A549 treated with DMSO at 1 μM for 4 hours (cell line): ENCODE measurements at places on chromosomes 7 and 10. TPM values are rescaled to one million over a fixed set of nuclear protein-coding genes. Genes with fewer than 3 reads are reported as not detected.

The OR13A1 gene
- total RNA-seq: not detected in 5 replicates

The RET gene
- total RNA-seq: 0.41 to 0.81 TPM (median 0.71 TPM) in 5 replicates

The TMEM196 gene
- total RNA-seq: not detected in 5 replicates

The SYT15B gene
- total RNA-seq: 2.6 to 4.3 TPM (median 3.1 TPM) in 5 replicates

The COL28A1 gene
- total RNA-seq: 0.56 to 0.97 TPM (median 0.71 TPM) in 5 replicates

The CYP3A4 gene
- total RNA-seq: not detected in 5 replicates

The NIPSNAP2 gene
- 40.6 to 59.0 TPM (median 50.6 TPM) in 5 replicates for total RNA-seq

The DRGX gene
- 0.03 to 0.07 TPM (median 0.06 TPM) in 3 of 5 replicates, not detected in the others for total RNA-seq

The AKR1B1 gene
- 2,669 to 2,899 TPM (median 2,761 TPM) in 5 replicates for total RNA-seq

The RAB19 gene
- not detected in 5 replicates for total RNA-seq

The EGR2 gene
- total RNA-seq: 0.26 to 0.86 TPM (median 0.36 TPM) in 5 replicates

The HMX3 gene
- not detected in 5 replicates for total RNA-seq

The NAT16 gene
- total RNA-seq: 0.09 to 0.28 TPM (median 0.17 TPM) in 5 replicates

The ELMO1 gene
- 1.4 to 2.8 TPM (median 2.3 TPM) in 5 replicates for total RNA-seq

The PRSS58 gene
- not detected in 5 replicates for total RNA-seq

The AKR1C8 gene
- 0.32 to 0.49 TPM in 2 of 5 replicates, not detected in the others for total RNA-seq

The PGAM2 gene
- 0.11 TPM in 1 of 5 replicates, not detected in the others for total RNA-seq

The TMEM176A gene
- not detected in 5 replicates for total RNA-seq

The TMEM130 gene
- 0.19 to 0.62 TPM (median 0.41 TPM) in 5 replicates for total RNA-seq

The CFAP43 gene
- 0.16 to 0.28 TPM (median 0.21 TPM) in 5 replicates for total RNA-seq

The EIF5AL1 gene
- 2.3 to 5.1 TPM (median 2.8 TPM) in 5 replicates for total RNA-seq

The GRM3 gene
- total RNA-seq: not detected in 5 replicates

The LRRC18 gene
- not detected in 5 replicates for total RNA-seq

The SGMS1 gene
- total RNA-seq: 23.8 to 34.0 TPM (median 28.2 TPM) in 5 replicates

The RGR gene
- total RNA-seq: not detected in 5 replicates

The CALML3 gene
- not detected in 5 replicates for total RNA-seq

The SOSTDC1 gene
- total RNA-seq: not detected in 5 replicates

The CYP2C8 gene
- total RNA-seq: not detected in 5 replicates

The AASS gene
- total RNA-seq: 0.06 to 0.07 TPM in 2 of 5 replicates, not detected in the others

The SUN3 gene
- 0.46 TPM in 1 of 5 replicates, not detected in the others for total RNA-seq

The MYH16 gene
- total RNA-seq: 0.64 to 1.3 TPM (median 0.88 TPM) in 5 replicates

The LRRC61 gene
- total RNA-seq: 0.05 to 0.21 TPM (median 0.10 TPM) in 4 of 5 replicates, not detected in the other
